ENCODE measurements at places on chromosomes 1 and 21. TPM values are rescaled to one million over a fixed set of nuclear protein-coding genes. Genes with fewer than 3 reads are reported as not detected.
A peak's percentile ranks its signal among the peaks of the same experiment; 100 is the strongest.

ERRFI1 gene
- 139 TPM for total RNA-seq

S100A7A gene
- not detected for total RNA-seq

ATP6V1G3 gene
- total RNA-seq: not detected

SLC22A15 gene
- 4.6 TPM for total RNA-seq

CACNA1E gene
- 0.93 TPM for total RNA-seq

SLC30A10 gene
- 1.2 TPM for total RNA-seq

ST6GALNAC5 gene
- total RNA-seq: 13.6 TPM

DNA sequence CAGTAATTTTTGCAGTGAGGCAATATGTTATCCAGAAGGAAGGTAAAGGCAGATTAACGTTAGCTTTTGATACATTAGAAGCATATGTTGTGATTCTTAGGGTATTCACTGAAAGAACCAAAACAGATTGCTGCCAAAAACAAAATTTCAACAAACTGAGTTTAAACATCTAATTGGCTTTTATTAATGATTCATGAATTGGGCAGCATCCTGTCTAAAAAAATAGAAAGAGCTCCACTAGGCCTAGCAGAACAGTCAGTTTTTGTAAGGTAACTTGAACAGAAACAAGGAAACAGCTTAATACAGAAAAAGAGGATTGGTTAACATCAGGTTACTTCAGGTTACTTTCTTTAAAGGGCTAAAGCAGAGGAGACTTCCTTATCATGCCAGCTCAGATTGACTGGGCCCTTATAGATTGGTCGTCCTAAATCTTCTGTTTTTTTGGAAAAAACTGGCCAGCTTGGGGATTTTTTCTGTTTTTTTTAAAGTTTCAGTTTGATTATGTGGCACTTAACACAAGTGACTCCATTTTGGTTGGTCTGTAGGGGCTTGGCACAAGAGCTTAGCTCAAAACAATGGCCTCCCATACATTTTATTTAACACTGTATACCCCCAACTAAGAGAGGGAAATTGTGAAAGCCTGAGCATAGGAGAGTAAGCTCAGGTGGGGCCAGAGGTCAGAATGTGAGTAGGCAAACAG lies 36.8 kb upstream of the GALNT2 start:
- no peak for DNase-seq

DNA sequence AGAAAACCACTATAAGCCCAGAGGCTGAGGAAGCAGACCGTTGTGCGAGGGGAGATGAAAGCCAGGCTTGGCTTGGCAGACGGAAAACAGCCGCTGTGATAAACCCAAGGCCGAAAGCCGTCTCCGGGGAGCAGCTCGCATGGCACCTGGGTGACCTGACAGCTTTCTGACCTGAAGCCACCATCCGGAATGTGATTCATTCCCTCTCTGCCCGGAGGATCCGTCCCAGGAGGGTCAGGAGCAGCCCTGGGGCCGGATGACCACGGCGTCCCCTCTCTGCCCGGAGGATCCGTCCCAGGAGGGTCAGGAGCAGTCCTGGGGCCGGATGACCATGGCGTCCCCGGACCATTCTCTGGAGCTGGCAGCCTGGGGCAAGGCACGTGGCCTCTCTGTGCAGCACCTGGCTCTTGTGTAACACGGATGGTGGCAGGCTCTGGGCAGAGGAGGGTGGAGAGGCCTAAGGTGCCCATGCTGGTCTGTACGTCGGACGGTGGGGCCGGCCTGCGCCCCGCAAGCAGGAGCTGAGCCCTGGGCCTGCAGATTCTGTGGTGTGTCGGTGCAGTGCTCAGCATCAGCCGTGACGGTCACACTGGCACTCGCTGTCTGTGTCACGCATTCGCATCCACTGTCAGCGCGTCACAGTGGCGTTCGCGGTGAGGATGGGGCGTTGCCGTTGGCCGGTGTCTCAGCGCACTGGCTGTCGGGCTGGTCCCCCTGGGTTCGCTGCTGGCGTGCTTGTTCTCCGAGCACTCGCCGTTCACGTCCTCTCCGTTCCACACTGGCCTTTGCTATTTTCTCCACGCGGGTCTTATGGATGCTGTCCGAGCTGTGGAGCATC lies 50.3 kb downstream of the SLX9 start:
- DNase-seq: no peak

- DNase-seq: no peak
Observed at GRCh38 chr1:941015-941587, 17.4 kb downstream of the SAMD11 start.

DNA sequence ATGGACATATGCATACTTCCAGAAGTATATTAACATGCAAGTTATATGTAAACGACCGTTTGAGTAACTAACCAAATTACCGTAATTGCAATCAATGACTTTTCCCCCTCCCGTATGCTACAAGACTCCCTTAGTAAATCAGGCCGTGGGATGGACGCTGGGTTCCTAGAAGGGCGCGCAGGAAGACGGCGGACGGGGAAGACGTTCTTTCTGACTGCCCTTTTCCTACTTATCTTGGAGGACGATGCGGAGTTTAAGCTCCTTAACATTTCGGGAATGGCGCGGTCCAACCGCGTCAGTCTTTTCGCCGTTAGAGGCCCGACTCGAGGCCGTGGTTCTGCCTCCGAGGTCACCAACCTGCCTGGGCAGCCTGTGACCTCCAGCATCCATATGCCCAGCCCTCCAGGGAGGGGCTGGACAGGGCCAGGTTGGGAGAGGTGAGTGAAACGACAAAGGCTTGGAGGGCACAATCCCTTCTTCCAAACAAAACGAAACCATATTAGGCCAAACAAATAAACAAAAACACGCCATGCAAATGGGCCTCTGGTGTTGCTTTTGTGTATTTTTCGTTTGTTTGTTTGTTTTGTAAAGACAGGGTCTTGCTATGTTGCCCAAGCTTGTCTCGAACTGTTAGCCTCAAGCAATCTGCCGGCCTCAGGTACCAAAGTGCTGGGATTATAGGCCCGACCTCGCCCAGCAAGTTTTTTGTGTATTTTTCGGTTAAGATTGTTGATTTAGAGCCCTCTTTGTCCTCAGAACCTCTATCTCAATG lies 873 bp upstream of the PI4KB start:
- DNase-seq: no peak

DNA sequence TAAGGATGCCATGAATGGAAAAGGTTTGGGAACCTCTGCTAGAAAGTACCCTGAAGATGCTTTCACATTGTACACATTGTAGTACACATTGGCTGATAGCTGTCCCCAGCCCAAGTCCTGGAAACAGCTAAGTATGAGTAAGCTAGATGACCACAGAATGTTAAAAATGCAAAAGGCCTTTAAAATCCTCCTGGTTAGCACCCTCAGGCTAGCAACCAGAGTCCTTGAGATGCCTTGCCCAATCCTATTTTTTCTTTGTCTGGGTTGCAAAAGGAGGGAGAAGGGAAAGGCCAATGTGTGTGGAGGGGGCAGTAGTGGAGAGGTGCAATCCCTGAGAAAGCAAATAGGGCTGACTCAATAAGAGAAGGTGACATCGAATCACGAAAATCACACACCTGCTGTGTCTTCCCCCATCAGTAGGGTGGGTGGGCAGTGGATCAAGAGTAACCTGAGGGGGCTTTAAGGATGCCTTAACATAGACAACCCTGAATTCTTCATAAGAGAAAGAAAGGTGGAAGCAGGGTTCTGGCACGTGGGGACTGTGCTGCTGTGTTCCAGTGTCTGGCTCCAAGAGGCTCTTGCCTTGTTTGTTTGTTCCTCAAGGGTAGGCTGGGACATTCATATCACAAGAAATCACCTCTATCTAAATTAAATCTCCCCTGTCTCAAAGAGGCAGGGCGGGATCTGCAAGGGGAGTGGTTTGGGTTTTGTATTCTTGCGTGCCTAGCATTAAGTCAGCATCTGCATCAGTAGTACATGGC lies 266.2 kb upstream of the PLXNA2 start:
- no peak for DNase-seq

GRCh38 chr1:100896481-100896982 lies 642 bp downstream of the SLC30A7 start:
- DNase-seq: no peak

GRCh38 chr1:20497506-20497905 lies 10.4 kb downstream of the MUL1 start:
- no peak for DNase-seq

- DNase-seq: no peak
Observed at GRCh38 chr21:26964170-26964778, 2.6 kb downstream of the ADAMTS5 start.

GRCh38 chr1:20354610-20355009 lies 63.9 kb downstream of the VWA5B1 start:
- no peak for DNase-seq

DNA sequence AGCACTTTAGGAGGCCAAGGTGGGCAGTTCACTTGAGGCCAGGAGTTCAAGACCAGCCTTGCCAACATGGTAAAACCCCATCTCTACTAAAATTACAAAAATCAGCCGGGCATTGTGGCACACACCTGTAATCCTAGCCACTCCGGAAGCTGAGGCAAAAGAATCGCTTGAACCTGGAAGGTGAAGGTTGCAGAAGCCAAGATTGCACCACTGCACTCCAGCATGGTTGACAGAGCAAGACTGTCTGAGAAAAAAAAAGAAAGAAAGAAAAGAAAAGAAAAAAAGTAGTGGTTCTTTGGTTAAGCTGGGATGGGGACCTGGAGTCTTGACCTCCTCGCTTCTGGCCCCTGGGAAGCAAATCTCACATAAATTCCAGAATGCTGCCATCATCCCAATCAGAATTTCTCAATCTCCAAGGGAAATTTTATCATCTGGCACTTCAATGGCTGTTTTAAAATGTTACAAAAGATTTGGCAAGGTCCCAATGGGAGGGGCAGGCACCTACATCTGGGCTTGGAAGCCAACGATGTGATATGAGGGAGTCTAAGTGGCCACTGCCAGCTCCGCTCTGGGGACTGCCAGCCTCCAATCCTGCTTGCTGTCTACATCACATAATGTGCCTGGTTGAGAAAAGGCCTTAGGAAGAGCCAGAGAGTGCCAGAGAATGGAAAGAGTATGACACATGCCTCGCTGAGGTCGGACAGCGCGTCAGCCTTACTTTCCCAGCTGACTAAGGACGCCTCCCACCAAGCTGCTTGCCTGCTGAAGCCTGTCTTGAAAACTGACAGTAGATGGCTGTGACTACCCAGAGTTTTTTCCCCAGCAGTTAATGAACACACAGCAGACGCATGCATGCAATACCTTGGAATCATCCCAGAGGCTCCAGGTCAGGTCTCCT lies 42.1 kb upstream of the SRP9 start:
- no peak for DNase-seq

DNA sequence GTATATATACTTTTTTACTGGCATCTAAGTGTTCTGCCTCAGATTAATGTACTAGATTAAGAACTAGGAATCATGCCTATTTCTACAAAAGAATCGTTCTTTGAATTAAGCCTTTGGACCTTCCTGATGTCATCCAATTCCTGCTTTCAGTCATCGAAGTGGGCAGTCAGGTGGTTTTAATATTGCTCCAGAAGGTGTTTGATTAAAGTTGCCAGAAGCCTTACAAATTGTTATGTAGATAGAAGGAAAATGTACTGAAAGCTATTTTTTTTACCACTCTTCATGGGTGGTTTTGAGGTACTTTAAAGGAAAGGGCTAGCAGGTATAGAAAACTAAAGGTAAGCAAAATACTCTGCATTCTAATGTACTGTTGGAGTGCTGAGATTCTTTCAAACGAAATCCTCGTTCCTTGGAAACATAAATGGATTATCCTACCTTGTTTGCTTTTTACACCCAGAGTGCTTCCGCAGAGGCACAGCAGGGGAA lies 716 bp downstream of the CTBS start:
- DNase-seq: no peak

DNA sequence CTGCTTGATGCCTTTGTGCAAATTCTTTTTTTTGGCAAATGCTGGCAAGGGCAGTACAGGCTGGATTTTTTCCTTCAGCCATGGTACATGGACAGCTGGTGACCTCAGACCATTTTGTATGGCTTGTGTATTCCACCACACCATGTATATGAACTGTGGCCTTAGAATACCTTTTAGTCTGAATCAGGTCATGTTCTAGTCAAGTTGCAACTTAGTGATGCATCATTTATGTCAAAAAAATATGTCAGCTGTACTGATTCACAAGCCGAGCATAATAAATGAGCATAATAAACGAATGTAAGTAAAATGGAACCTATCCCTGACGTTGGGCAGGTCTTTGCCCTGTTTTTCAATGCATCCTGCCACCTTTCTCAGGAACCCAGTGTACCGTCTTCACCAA lies 219.7 kb upstream of the RUNX1 start:
- DNase-seq: no peak

DNA sequence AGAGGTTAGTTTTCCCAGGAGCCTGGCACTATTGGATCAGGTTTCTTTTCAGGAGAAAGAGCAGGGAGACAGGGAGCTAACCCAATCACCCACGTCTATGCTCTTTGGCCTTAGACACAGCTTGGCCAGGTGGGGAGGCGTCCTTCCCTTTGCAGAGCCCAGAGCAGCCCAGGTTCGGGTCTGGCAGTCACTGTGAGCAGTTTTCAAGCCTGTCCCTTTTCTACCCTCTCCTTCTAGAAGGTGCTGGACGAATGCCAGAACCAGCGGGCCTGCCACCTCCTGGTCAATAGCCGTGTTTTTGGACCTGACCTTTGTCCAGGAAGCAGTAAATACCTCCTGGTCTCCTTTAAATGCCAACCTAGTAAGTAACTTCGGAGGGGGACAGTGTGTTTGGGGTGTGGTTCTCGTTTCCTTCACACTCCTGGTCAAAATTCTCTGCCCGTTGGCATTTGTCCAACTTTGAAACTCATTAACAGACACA lies 44.9 kb downstream of the EVA1C start:
- DNase-seq: no peak

DNA sequence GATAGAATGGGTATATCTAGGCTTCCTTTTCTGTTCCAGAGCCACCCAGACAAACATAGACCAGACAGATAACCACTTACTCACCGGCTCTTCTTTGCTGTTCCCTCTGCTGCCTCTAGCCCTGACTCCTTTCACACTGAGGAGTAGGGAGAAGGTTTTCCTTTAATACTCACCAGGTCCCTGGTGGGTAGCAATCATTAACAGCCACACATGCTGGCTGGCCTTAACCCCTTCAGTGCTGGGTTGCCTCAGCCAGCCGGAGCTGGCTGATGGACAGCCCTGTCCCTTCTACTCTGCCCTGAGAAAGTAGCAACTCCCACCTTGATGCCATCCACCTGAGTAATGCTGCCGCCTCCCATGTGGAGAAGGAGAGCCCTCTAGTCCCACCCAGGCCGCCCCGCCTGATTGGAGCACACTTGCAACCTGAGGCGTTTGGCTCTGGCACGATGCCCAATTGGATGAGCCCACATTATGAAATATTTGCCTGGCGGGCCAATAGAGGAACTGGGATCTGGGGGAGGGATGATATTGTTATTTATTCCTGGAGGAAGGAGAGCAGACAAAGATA lies 71.6 kb downstream of the PLEKHA6 start:
- peak; percentile 43 for DNase-seq

GRCh38 chr1:199453723-199454122 lies 573.8 kb upstream of the NR5A2 start:
- no peak for DNase-seq

- DNase-seq: no peak
Observed at GRCh38 chr1:78464449-78464891, 26.3 kb upstream of the PTGFR start.

All from progenitor cell of endocrine pancreas (in vitro differentiated cells).